ENCODE measurements at places on chromosomes 4 and X.

DNA sequence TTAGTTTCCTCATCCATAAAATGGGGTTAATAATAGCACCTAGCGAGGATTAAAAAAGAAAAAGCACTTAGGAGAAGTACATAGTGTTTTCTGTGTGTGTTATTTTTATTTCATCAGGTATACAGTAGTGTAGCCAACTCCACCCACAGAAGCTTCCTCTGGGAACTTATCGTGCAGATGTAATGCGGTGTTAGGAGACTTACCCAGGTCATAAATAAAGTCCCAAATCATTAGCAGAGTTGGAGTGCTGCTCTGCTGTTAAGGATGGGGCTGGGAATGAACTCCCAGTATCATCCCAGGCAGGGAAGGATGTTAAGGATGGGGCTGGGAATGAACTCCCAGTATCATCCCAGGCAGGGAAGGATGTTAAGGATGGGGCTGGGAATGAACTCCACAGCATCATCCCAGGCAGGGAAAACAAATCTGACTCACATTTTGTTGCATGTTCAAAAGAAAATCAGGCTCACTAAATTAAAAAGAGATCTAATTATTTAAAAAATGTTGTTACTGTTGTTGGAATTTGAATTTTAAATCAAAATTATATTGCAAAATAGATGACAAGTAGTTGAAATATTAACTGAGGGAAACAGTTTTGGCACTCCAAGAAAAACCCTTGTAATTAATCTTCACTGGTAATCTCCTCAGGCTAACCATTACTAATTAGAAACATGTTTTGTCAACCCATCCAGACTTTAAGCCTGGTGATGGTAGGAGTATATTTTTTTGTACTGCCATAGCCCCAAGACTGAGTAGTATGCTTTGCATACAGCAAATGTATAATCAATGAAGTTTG, 10.2 kb upstream of the SFRP2 start:
- no peak for DNase-seq

GRCh38 chr4:2071912-2072867, 13.1 kb downstream of the NAT8L start:
- no peak for DNase-seq

GRCh38 chrX:97551821-97552220, 668.1 kb downstream of the RPA4 start:
- DNase-seq, result no peak

- DNase-seq, result no peak
Measured at GRCh38 chr4:40261231-40262076, 64.6 kb downstream of the RHOH start.

DNA sequence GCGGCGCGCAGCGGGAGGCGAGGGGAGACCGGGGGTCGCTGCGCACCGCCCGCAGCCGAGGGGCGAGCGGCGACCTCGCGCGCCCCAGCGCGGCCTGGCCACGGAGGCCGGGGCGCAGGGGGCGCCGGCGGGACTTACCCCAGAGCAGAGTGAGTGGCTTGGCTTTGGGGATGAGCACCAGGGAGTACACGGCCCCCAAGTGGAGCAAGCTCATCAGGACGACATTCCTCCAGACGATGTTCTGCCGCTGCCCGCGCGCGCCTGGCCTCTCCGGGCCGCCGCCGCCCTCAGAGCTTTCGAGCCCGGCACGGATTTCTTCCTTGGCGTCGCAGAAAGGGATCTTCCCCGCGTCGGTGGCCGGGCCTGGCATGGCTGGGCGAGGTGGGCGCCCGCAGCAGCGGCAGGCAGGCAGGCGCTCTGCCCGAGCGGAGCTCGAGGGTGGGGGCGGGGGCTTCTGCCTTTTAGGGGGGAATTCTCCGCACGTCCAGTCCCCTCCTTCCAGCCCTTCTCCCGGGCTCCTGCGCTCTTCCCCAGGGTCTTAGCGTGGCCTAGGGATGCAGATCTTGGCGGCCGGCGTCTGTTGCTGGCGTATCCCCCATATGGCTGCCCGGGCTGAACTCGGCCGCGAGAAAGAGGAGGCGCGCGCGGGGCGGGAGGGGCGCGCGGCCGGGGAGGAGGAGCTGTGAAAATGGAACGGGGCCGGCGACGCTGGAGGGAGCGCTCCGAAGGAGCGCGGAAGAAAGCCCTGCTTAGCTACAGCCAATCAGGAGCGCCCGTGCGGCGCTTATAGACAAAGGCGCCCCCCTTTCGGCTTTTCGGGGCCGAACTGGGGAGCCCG, at the start of gene SCD5:
TSS of gene SCD5 (minus strand) at position 629 of the 838 bp plus-strand sequence. CDS start at position 370, 259 bp downstream.
- DNase-seq, result peak; percentile 61

DNA sequence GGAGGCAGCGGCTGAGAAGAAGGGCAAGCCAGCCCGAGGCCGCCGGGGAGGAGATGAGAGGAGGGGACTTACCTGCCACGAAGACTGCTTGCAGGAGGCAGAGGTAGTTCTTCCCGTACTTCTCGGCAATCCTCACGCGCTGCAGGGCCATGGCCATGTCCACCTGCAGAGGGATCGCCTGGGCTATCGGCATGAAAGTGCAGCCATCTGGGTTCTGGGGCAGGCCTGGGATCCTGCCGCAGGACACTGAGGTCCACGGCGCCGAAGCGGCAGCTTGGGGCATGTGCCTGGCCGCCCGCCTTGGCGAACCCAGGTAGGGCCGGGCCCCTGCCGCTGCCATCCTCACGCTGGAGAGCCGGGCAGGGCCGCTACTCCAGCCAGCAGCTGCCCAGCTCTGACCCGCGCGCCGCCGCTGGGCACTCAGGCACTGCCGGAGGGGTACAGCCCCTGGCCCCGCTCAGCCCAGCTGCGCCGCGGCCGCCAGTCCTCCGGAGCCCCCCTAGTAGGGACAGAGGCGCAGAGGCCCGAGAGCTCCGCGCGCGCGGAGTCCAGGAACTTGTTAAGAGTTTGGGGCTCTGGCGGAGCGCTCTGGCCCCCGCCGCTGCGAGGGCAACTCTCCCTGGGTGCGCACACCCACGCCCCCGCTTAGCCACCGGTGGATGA, 16.0 kb downstream of the MCF2 start:
- peak; percentile 68 for DNase-seq
